Omental fat pad (tissue), 4 donors: ENCODE measurements at places on chromosomes 7 and 10.

GRCh38 chr7:55970561-55970960 is 6.2 kb downstream of the NIPSNAP2 start:
- DNase-seq, result no peak

GRCh38 chr10:804787-805619 is 115.5 kb upstream of the DIP2C start:
- DNase-seq, result no peak

DNA sequence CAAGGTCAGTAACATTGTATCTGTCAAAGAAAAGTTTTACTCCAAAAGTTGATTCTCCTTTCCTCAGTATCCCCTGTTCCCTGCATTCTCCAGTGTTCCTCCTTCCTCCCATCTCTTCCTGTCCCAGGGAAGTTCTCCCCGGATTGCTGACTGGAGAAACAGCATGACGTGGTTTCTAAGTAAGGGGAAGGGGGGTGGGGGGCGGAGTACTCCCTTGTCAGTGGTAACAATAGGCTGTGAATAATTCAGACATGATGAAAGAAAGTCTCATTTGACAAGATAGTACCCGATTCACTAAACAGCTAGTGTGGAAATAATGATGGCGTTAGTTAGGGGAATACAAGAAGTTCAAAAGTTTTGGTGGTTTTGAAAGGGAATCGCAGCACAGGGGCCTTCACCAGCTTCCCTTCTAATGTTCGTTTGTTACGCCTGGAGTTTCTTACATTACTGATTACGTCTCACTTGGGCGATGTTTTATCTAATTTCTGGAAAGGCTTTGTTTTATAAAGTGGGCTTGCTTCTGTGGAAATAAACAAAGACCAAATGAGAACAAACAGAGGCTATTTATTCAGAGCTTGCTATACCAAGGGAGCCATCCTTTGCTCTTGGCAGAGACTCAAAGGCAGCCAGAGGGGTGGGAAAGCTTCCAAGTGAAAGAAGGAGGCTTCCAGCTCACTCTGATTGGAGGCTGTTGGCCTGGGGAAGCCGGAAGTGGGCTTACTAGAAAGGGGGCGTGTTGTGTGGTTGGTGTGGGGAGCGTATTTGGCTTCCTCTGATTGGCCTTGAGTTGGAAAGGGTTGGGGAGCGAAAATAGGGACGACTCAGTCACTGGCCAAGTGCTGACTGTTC is 453.7 kb downstream of the SDK1 start:
- DNase-seq, result no peak

GRCh38 chr7:127918130-127918529 is 113.1 kb downstream of the LRRC4 start:
- DNase-seq, result no peak

GRCh38 chr7:88212918-88213317 is 6.9 kb downstream of the SRI start:
- no peak for DNase-seq

DNA sequence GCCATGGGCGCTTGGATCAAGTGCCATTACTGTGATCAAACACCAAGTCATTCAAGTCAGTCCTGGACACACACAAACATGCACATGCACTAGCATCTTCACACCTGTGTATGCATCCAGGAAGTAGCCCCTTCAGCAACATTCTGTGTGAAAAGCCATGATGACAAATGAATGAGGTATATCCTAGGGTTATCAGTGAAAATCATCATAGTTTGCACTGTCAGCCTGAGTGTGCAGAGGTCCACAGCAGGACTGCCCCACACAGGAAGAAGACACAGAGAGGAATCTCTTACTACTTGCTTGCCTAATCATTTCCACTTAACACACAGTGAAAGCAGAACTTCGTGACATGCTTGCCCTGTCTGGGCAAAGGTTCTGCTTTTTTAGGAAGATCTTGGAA is 184.0 kb upstream of the ADO start:
- no peak for DNase-seq
